NAMALWA (cell line): ENCODE measurements at places on chromosomes 11 and 22.

DNA sequence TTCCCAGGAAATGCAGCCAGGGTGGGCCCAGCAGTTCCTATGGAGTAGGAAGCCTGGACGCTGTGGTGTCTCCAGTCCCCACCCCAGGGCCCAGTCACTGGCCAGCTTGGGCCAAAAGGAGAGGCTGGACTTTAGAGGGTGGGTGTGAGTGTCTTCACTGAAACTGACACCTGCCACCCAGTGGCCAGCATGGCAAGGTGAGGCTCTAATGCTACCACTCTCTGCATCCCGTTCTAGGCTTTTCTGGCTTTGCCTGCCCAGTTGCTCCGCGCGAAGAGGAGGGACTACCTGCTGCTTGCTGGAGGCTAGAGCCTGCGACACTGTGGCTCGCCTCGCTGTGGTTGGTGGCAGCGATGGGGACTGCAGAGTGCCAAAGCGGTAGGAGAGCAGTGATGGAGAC lies 35.4 kb downstream of the C22orf42 start:
- DNase-seq: no peak

GRCh38 chr22:38828616-38829205 lies 15.1 kb downstream of the NPTXR start:
- no peak for DNase-seq

- DNase-seq: no peak
Observed at GRCh38 chr11:133975488-133975849, 18.7 kb upstream of the IGSF9B start.

GRCh38 chr22:23764899-23765881 lies 2.4 kb downstream of the C22orf15 start:
- DNase-seq: no peak

GRCh38 chr11:100066399-100066798 lies 620.7 kb upstream of the ARHGAP42 start:
- no peak for DNase-seq

- no peak for DNase-seq
Observed at GRCh38 chr22:46640293-46641055, 20.3 kb downstream of the GRAMD4 start.

DNA sequence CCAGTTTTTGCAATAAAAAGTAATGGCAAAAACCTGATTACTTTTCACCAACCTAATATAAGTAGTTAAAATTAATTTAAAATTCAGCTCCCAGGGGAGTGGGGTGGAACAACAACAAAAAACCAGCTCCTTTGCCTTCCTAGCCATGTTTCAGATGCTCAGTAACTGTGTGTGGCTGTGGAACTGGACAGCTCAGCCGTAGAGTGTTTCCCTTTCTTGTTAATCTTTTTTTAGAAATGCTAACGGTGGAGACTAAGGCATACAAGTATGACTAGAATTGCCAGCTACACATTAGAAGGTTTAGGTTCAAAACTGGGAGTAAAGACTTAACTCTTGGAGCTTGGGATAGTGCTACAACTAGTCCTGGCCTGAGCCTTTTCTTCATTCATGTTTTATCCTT lies 45.0 kb downstream of the PPP6R3 start:
- DNase-seq: no peak

GRCh38 chr11:12719221-12719620 lies 45.0 kb downstream of the TEAD1 start:
- no peak for DNase-seq

GRCh38 chr22:21761086-21761485 lies 25.5 kb upstream of the YPEL1 start:
- no peak for DNase-seq

GRCh38 chr22:40818192-40818746 lies 877 bp downstream of the SLC25A17 start:
- DNase-seq: no peak

DNA sequence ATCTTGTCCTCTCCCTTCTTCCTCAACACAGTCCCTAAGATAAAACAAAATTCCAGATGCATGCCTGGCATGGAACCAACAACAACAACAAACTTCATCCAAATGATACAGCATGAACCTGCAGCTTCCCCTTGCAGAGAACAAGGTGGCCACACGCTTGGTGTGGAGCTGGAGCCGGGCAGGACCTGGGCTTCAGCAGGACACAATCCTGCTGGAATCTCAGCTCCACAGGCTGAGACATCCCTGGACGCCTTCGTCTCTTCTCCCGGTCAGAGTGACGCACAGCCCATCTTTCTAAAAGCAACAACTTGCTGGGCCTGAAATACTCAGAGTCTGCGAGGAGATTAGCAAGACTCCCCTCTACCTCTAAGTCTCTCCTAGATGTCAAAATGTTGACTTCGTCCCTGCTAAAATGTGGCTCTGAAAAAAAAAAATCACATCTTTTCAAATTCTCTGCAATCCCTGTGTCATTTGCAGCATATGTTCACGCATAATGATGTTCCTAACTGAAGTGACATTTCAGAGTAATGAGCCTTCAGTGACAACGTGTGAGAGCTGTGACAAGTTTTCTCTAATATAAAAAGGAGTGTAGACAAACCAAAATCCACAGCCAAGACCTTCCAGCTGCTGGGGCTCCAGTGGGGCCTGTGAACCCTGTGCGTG lies 1232.3 kb downstream of the TBC1D22A start:
- no peak for DNase-seq

- peak; percentile 20 for DNase-seq
Observed at GRCh38 chr22:39384750-39385480, 14.7 kb upstream of the TAB1 start.
